T-helper 2 cell treated with Interferon-gamma antibody and Interleukin-4, amounts not matched to agents 100 ng/mL and 5 ng/mL, for 36 hours (primary cell): ENCODE measurements at places on chromosomes 2 and 18. TPM values are rescaled to one million over a fixed set of nuclear protein-coding genes. Genes with fewer than 3 reads are reported as not detected.

DNPEP gene
- total RNA-seq: 67.6 and 80.2 TPM in 2 replicates

ARHGAP15 gene
- total RNA-seq: 191 TPM in 2 replicates

SERPINB13 gene
- not detected in 2 replicates for total RNA-seq

CHRND gene
- total RNA-seq: not detected in 2 replicates

CDH2 gene
- total RNA-seq: 0.05 and 0.48 TPM in 2 replicates

PDE11A gene
- not detected in 2 replicates for total RNA-seq

CNDP1 gene
- 0.25 TPM in 1 of 2 replicates, not detected in the other for total RNA-seq

HOXD3 gene
- total RNA-seq: not detected in 2 replicates

AGAP1 gene
- 1.2 and 1.4 TPM in 2 replicates for total RNA-seq

IL1B gene
- total RNA-seq: not detected in 2 replicates

PCARE gene
- total RNA-seq: not detected in 2 replicates

TTC39C gene
- total RNA-seq: 68.1 and 69.2 TPM in 2 replicates

PAX3 gene
- total RNA-seq: not detected in 2 replicates

TXNDC2 gene
- not detected in 2 replicates for total RNA-seq

HTR2B gene
- total RNA-seq: 1.2 and 1.3 TPM in 2 replicates

GAL3ST2 gene
- total RNA-seq: 0.23 and 0.61 TPM in 2 replicates

RAX gene
- not detected in 2 replicates for total RNA-seq

CPLX4 gene
- total RNA-seq: not detected in 2 replicates

MALL gene
- total RNA-seq: not detected in 2 replicates

NLRC4 gene
- not detected in 2 replicates for total RNA-seq

B3GNT2 gene
- 24.0 and 25.7 TPM in 2 replicates for total RNA-seq

MSGN1 gene
- not detected in 2 replicates for total RNA-seq

ABCG5 gene
- not detected in 2 replicates for total RNA-seq

NCKAP5 gene
- total RNA-seq: not detected in 2 replicates

SH3RF3 gene
- 0.23 TPM in 2 replicates for total RNA-seq

CXCR4 gene
- total RNA-seq: 94.2 and 97.6 TPM in 2 replicates

RNF152 gene
- 0.05 and 0.11 TPM in 2 replicates for total RNA-seq

ATP5MC3 gene
- total RNA-seq: 255 TPM in 2 replicates

RGPD3 gene
- 0.20 and 0.30 TPM in 2 replicates for total RNA-seq

NYAP2 gene
- total RNA-seq: not detected in 2 replicates

PSME4 gene
- total RNA-seq: 57.0 and 58.7 TPM in 2 replicates

C2orf78 gene
- not detected in 2 replicates for total RNA-seq

TNFRSF11A gene
- total RNA-seq: 29.6 and 30.8 TPM in 2 replicates

TMEM178A gene
- total RNA-seq: not detected in 2 replicates

MEIS1 gene
- not detected in 2 replicates for total RNA-seq

MTCL1 gene
- 0.91 and 0.93 TPM in 2 replicates for total RNA-seq

SLC38A11 gene
- not detected in 2 replicates for total RNA-seq

PRKAG3 gene
- not detected in 2 replicates for total RNA-seq

CFAP53 gene
- 0.34 and 0.55 TPM in 2 replicates for total RNA-seq

DSG4 gene
- not detected in 2 replicates for total RNA-seq

FAM228A gene
- 0.57 TPM in 1 of 2 replicates, not detected in the other for total RNA-seq

OXER1 gene
- total RNA-seq: 0.68 and 0.73 TPM in 2 replicates

MAP3K19 gene
- total RNA-seq: not detected in 2 replicates

HAAO gene
- 2.2 and 2.4 TPM in 2 replicates for total RNA-seq

SLC9A4 gene
- total RNA-seq: 0.11 and 0.18 TPM in 2 replicates

FZD7 gene
- 0.23 TPM in 2 replicates for total RNA-seq

SLC35F6 gene
- 18.5 and 18.8 TPM in 2 replicates for total RNA-seq

HOXD12 gene
- total RNA-seq: not detected in 2 replicates

ALPP gene
- total RNA-seq: not detected in 2 replicates

AKAIN1 gene
- total RNA-seq: not detected in 2 replicates

ST6GAL2 gene
- not detected in 2 replicates for total RNA-seq

CCDC68 gene
- not detected in 2 replicates for total RNA-seq

DOK6 gene
- not detected in 2 replicates for total RNA-seq

KLF7 gene
- 21.8 and 28.8 TPM in 2 replicates for total RNA-seq

SERPINB10 gene
- total RNA-seq: not detected in 2 replicates
